ENCODE measurements at places on chromosomes 5 and 9. TPM values are rescaled to one million over a fixed set of nuclear protein-coding genes. Genes with fewer than 3 reads are reported as not detected.

DNA sequence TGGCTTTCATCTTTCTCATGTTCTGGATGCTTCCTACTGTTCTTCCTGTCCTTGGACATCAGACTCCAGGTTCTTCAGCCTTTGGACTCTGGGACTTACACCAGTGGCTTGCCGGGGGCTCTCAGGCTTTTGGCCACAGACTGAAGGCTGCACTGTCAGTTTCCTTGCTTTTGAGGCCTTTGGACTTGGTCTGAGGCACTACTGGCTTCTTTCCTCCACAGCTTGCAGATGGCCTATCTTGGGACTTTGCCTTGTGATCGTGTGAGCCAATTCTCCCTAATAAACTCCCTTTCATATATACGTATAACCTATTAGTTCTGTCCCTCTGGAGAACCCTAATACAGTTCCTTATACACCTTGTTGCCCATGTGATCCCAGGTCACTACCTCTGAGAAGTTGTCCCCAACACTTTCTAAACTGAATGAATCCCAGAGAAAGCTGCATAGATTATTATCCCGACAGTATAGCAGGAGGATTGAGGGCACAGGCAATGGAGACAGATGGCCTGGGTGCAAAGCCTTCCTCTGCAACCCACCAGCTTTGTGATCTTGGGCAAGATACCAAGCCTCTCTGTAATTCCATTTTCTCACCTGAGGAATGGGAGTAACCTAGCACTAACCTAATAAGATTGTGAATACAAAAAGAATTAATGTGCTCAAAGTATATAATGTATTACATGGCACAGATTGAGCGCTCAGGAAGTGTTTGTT, 449.6 kb upstream of the BRINP1 start:
- no peak for DNase-seq

The NR4A3 gene
- 0.29 TPM for total RNA-seq

DNA sequence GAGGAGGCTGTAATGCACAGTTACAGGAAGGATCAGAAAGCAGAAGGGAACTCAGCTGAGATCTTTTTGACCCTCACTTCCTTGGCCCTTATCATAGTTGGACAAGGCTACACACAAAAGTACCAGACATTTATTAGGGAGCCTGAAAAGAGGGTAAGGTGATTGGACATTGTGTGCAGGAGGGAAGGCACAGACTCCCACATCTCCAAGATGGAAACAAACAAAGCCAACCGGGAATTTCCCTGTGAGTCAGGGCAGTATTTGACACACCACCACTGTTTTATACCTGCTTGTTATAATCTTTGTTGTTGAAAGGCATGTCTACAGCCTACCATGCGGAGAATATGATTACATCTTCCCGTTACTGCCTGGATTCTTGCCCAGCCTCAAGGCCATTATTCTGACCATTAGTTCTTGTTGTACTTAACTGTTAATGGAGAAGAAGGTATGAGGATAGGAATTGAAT, 3.0 kb upstream of the CCNG1 start:
- no peak for DNase-seq

DNA sequence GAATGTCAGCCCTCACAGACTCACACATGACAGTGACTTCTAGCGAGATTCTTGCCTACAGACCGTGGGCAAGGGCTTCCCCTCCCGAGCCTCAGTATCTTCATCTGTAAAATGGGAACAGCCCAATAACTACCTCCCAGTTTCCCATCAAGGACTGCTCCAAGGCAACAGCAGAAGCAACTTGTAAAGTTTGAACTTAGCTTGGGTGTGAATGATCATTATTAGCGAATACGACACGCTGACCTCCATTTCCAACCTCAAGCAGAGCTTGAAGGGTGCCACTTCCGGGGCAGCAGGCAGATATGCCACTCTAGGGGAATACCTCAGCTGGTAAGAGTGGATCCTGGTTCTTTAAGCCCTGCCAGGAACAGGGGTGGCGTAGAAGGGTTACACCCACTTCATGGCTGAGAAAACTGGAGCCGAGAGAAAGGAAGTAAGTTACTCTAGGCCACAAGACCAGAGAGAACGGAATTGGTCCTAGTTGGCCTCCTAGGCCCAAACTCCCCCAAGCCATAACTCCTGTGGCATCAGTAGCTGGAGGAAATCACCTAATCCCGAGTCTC, 2.0 kb downstream of the RNF44 start:
- DNase-seq: no peak

The PCDHB4 gene
- 0.29 TPM for total RNA-seq

DNA sequence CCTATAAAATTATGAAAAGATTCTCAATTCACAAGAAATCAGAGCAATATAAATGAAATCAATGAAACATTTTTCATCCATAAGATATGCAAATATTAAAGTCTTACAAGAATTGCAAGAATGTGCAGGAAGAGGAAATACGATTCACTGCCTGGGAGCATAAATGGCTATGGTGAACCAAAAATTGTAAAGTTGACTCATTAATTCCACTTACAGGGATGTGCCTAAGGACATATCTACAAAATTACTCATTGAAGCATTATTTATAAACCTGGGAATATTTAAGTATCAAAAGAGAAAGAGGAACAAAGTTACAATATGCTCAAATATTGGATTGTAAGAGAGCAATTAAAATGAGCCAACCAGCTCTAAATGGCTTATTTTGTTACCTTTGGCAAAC, 6.9 kb upstream of the NIPSNAP3A start:
- no peak for DNase-seq

GRCh38 chr9:82037126-82037525, 48.6 kb downstream of the SPATA31D1 start:
- no peak for DNase-seq

DNA sequence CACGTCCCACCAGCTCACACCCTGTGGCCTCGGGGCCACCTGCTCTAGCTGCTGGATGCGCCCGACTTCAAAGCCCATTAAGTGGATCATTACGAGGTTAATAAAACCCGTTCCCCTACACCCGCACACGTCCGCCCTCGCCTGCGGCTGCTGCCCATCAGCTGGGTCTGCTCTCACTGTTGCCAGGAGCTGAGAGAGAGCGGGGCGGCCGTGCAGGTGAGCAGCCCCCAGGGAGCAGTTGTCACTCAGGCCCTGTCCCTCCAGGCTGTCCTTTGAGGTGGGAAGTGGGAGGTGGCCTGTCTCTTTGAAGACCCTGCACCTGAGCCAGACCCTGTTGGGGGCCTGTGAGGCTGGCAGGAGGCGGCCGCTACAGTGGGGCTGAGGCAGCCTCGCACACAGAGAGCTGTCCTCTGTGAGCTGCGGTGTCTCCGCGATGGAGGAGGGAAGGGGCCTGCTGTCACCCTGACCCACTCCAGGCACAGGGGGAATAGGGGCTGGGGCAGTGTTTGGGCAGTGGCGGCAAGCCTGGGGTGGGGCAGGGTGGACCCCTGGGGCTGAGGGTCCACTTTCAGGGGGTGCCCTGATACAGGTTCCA, 12.8 kb upstream of the UNC5A start:
- no peak for DNase-seq

DNA sequence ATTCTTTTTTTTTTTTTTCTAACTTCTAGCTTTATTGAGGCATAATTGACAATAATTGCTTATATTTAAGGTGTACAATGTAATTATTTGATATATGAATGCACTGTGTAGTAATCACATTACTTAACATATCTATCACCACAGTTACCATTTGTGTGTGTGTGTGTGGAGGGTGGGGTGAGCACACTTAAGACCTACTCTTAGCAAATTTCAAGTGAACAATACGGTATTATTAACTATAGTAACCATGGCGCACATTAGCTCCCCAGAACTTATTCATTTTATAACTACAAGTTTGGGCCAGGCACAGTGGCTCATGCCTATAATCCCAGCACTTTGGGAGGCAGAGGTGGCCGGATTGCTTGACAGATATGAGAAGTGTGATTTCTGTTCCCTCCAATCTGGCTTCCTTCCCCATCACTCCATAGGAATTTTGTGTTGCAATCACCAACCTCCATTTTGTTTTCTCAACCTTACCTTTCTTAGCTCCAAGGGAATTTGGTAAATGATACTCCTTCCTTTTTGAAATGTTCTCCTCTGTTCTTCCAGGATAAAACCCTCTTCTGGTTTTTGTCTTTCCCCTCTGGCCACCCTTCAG, 14.9 kb downstream of the TXN start:
- DNase-seq: no peak

GRCh38 chr5:171419688-171420430, 412 bp downstream of the FGF18 start:
- DNase-seq: no peak

- DNase-seq: no peak
Measured at GRCh38 chr9:127168756-127169574, 46.5 kb upstream of the ANGPTL2 start.

The TTC16 gene
- not detected for total RNA-seq

The PCDHB6 gene
- total RNA-seq: 0.14 TPM

DNA sequence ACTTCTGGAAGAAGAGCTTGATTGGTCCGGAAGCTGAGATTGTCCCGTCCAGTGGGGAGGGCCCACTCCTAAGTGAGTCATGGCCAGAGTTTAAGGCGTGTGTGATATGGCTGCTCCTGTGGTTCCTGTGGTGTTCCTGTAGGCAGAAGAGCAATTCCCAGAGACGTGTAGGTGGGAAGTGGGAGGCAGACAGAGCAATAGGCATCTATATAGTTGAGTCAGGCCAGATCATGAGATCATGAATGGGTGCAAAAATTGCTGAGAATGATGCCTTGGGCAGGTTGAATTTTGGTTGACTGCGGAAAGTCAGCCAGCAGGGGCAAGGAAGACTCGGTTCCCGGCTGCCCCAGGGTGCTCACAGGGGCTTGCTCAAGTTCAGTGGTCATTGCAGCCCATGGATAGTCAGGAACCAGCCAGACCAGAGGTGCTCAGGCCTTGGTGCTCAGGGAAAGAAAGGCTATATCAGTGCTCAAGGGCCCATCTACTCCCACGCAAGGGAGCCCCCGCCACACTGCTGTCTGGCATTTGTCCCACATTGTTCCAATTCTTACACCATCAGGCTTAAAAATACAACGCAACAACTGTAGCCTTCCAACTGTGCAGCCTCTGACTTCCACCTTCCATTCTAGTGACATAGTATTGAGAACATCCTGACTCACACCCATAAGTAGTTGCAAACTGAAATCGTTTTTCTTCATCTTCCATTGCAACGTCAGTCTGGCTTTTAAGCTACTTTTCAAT, 21.0 kb upstream of the GSN start:
- no peak for DNase-seq

The ZNF883 gene
- total RNA-seq: not detected

The PPP3R2 gene
- not detected for total RNA-seq

DNA sequence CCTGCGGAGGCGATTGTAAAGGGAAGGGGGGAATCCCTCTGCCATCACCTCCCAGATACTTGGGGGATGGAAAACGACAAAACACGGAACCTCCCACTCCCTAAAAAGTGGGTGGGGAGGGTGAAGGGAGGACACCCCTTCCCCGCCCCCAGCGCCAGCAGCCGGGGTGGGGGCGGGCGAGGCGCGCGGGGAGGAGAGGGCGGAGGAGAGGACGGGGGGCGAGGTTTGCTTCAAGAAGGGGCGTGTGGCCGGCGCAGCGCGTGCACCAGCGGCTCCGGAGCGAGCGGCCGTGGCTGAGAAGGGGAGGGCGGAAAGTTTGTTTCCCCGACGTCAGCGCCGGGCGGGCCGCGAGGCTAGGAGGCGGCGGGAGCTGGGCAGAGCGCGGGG, at the start of gene PRRX2:
Gene PRRX2 (plus strand): TSS at position 259 of the 387 bp plus-strand sequence. CDS start 221 bp downstream, outside the sequence.
- no peak for DNase-seq

- no peak for DNase-seq
Measured at GRCh38 chr5:116861666-116862065, 287.0 kb upstream of the SEMA6A start.

DNA sequence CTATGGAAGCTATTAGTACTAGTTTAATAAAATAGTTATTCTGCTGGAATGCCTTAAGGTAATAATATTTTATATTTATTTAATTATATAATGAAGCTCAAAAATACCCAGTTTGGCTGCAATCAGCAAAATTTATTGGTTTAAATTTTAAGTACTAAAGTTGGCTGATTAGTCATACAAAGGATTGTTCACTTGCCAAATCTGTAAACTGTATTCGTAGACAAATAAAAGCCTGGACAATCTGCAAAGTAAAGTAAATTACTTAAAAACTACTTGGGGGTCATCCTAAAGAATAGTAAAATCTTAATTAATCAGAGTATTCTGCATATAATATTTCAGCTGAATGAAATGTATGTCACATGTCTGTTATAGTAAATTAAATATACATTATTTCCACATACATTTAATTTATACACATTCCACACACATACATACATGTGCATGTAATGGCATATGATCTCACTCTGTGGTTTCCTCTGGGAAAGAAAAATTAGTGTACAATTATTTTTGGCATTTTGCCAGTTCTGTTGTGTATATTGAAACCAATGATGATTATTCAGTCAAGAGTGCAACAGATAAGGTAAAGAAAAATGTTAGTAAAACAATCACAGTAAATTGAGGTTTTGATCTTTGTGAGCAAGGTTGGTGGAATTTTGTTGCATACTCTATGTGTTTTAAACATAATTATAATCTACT, 455.9 kb downstream of the CDH9 start:
- DNase-seq: no peak

GRCh38 chr5:131239686-131240085, 24.2 kb upstream of the CDC42SE2 start:
- DNase-seq: no peak

- DNase-seq: no peak
Measured at GRCh38 chr9:110148384-110148783, 59.6 kb downstream of the C9orf152 start.

- no peak for DNase-seq
Measured at GRCh38 chr9:15276328-15276938, 30.6 kb downstream of the TTC39B start.

GRCh38 chr5:139660923-139661814, 13.0 kb downstream of the CXXC5 start:
- no peak for DNase-seq

The IRX1 gene
- total RNA-seq: not detected

- DNase-seq: no peak
Measured at GRCh38 chr5:121199216-121199999, 652.3 kb upstream of the FTMT start.

The CD14 gene
- 239 TPM for total RNA-seq

The BNC2 gene
- total RNA-seq: 0.29 TPM

- no peak for DNase-seq
Measured at GRCh38 chr9:112361601-112362000, 18.3 kb upstream of the HSDL2 start.

GRCh38 chr5:156778752-156779151, 71.3 kb upstream of the PPP1R2B start:
- no peak for DNase-seq

GRCh38 chr5:72494623-72495124, 12.5 kb downstream of the ZNF366 start:
- no peak for DNase-seq

- peak; percentile 43 for DNase-seq
Measured at GRCh38 chr9:134314039-134314949, 12.0 kb upstream of the RXRA start.

DNA sequence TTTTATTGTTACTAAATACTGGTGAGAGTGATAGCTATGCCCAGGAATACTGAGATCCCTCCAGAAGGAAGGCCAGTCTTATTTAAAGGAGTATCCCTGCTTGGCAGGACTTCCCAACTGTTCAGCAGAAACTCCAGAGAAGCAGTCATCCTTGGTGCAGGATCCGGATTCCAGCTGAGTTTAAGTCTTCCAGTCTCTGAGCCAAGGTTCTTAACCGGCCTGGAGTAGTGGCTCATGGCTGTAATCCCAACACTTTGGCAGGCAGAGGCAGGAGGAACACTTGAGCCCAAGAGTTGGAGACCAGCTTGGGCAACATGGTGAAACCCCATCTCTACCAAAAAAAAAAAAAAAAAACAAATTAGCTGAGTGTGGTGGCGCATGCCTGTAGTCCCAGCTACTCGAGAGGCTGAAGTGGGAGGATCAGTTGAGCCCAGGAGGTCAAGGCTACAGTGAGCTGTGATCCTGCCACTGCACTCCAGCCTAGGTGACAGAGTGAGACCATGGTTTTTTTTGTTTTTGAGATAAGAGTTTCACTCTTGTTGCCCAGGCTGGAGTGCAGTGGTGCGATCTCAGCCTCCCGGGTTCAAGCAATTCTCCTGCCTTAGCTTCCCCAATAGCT, 7.6 kb downstream of the NAIF1 start:
- no peak for DNase-seq

The EGFLAM gene
- 0.80 TPM for total RNA-seq
